Uterus (tissue), 4 donors: ENCODE measurements at places on chromosomes 16 and 17.

GRCh38 chr17:47877368-47878034 is 18.5 kb upstream of the SP2 start:
- DNase-seq: no peak

DNA sequence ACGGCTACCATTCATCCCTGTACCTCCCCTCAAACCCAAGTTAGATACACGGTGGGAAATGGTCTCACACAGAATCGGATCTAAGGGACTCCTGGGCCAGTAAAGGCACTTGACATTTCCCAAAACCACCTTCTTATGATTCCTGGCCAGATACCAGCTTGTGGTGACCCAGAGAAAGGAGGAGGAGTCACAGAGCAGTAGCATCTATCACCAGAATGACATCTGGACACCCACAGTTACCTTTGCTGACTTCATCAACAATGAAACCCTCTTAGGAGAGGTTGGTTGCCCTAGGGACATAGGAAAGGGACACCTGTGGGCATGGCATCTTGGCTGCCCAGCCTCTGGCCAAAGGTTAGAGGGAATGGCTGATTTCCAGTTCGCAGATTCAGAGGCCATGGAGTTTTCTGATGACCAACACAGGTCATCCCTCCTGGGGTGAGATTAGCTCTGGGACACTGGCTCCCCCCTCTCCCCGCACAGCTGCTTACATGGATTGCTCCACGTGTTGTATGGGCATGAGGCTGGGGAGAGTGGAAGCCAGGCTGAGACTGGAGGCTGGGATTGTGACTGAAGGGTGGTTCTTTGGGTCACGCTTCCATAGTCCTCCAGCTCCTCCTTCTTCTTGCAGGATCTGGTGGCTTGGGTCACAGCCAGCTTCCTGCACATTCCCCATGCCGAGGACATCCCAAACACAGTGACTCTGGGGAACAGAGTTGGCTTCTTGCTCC is 1.4 kb upstream of the AOC3 start:
- DNase-seq: no peak

GRCh38 chr16:86044881-86045590 is 146.1 kb downstream of the IRF8 start:
- no peak for DNase-seq

- DNase-seq: peak; percentile 24
Observed at GRCh38 chr16:24610416-24610755, 71.0 kb downstream of the RBBP6 start.

GRCh38 chr16:2285731-2286191 is 17.8 kb upstream of the RNPS1 start:
- DNase-seq: no peak

GRCh38 chr16:77238593-77238992 is 39.4 kb downstream of the SYCE1L start:
- no peak for DNase-seq

- DNase-seq: no peak
Observed at GRCh38 chr17:39393736-39394135, 7.7 kb downstream of the FBXL20 start.

DNA sequence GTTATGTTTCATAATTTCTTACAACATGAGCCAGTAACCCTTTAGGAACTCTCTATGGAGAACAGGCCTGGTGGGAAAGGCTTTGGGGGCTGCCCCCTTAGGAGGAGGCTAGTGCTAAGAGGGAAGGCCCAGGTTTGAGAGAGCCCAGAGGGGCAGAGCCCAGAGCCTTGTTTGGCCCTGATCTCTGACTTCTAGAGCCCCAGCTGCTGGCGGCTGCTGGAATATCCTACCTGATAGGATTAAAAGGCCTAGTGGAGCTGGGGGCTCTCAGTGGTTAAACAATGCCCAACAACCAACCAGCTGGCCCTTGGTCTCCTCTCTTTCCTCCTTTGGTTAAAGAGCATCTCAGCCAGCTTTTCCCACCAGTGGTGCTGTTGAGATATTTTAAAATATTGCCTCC is 54.1 kb downstream of the IGF2BP1 start:
- no peak for DNase-seq

DNA sequence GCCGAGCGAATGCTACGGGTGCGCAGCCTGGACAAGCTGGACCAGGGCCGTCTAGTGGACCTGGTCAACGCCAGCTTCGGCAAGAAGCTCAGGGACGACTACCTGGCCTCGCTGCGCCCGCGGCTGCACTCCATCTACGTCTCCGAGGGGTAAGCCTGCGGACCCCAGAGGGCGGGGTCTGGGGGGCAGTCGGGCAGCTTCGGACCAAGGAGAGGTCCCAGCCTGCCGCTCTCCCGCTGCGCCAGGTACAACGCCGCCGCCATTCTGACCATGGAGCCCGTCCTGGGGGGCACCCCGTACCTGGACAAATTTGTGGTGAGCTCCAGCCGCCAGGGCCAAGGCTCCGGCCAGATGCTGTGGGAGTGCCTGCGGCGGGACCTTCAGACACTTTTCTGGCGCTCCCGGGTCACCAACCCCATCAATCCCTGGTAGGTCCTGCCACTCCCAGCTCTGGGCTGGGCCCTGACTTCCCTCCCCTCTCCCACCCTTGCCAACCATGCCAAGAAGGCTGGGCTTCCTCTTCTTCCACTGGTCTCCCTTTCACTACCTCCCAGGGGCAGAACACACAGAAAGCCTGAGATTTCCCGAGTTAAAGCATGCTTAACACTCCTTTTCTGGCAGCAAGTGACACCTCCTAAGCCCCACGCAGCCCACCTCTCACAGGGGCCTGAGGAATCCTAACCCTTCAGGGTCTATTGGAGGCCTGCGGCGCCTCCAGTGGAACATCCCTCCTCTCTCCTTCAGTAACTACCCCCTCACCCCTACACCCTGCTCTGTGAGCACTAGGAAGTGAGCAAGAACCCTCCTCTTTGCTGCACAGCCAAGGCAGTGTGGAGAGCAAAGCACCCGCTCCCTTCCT is 3.2 kb downstream of the NAGS start:
- no peak for DNase-seq

- DNase-seq: peak; percentile 11
Observed at GRCh38 chr17:17073030-17073564, 30.8 kb downstream of the MPRIP start.

- DNase-seq: no peak
Observed at GRCh38 chr17:30586818-30587595, 109.8 kb downstream of the GOSR1 start.

GRCh38 chr16:69935278-69935711 is 15.8 kb upstream of the CLEC18A start:
- no peak for DNase-seq

- no peak for DNase-seq
Observed at GRCh38 chr17:71899317-71899716, 221.5 kb upstream of the SOX9 start.

DNA sequence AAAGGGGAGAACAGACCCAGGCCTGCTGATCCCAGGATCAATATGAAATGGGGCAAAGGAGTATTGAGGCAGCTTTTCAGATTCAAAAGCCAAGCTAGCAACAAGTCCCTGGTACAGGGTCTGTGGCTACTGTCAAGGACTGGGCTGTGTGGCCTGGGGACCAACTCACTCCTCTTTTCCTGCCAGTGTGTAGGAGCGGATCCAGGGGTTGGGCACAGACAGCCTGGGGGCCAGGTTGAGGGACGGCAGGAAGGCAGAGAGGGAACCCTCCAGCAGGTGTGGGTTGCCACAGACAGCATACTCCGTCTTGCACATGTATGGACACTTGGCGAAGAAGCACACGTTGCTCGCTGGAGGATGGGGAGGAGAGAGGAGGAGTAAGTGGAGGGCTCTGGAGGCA is 29.6 kb downstream of the PRKAR1A start:
- DNase-seq: no peak

DNA sequence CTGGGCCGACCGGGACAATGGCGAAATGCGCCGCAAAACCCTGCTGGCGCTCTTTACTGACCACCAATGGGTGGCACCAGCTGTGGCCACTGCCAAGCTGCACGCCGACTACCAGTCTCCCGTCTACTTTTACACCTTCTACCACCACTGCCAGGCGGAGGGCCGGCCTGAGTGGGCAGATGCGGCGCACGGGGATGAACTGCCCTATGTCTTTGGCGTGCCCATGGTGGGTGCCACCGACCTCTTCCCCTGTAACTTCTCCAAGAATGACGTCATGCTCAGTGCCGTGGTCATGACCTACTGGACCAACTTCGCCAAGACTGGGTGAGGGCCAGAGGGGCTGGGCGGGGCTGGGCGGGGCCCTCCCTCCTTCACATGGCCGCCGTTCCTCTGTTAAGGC is 4.3 kb upstream of the SPEM1 start:
- DNase-seq: no peak

GRCh38 chr17:74464730-74465377 is 1.6 kb upstream of the CD300A start:
- no peak for DNase-seq

DNA sequence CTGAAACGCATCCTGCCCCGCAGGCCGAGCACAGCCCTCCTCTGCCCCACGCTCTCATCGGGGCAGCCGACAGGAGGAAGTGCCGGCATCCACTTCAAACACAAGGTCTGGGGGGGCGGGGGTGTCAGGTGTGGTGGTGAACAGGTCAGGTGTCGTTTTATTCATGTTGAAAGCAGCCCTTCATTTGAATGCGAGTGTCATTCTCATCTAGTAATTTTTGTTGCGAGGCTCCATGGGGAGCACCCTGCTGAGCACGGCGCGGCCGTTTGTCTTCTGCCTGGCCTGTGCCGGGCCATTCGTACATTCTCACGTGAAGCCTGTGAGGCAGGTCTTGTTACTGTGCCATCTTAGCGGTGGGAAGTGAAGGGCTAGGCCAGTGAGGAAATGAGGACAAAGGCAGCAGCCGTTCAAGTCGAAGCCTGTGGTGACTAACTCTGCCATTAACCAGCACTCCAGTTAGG is 1.9 kb downstream of the ACSF3 start:
- DNase-seq: no peak

- DNase-seq: no peak
Observed at GRCh38 chr17:1047879-1048470, 51.0 kb downstream of the TIMM22 start.

- no peak for DNase-seq
Observed at GRCh38 chr17:57113656-57114055, 28.6 kb downstream of the AKAP1 start.

DNA sequence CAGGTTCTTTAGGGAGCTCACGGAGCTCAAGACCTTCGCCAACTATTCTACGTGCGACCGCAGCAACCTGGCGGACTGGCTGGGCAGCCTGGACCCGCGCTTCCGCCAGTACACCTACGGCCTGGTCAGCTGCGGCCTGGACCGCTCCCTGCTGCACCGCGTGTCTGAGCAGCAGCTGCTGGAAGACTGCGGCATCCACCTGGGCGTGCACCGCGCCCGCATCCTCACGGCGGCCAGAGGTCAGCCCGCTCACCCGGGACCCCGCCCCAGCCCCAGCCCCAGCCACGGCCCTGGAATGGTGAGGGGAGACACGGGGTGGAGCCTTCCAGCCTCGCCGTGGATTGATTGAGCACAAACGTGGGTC is 13.5 kb downstream of the SARM1 start:
- DNase-seq: no peak

- no peak for DNase-seq
Observed at GRCh38 chr16:86403541-86404163, 106.7 kb upstream of the FOXF1 start.

- DNase-seq: no peak
Observed at GRCh38 chr17:30605027-30605426, 127.8 kb downstream of the GOSR1 start.

- no peak for DNase-seq
Observed at GRCh38 chr17:63624531-63624880, 2.3 kb downstream of the MAP3K3 start.

GRCh38 chr16:66441586-66442375 is 14.7 kb downstream of the BEAN1 start:
- DNase-seq: no peak

DNA sequence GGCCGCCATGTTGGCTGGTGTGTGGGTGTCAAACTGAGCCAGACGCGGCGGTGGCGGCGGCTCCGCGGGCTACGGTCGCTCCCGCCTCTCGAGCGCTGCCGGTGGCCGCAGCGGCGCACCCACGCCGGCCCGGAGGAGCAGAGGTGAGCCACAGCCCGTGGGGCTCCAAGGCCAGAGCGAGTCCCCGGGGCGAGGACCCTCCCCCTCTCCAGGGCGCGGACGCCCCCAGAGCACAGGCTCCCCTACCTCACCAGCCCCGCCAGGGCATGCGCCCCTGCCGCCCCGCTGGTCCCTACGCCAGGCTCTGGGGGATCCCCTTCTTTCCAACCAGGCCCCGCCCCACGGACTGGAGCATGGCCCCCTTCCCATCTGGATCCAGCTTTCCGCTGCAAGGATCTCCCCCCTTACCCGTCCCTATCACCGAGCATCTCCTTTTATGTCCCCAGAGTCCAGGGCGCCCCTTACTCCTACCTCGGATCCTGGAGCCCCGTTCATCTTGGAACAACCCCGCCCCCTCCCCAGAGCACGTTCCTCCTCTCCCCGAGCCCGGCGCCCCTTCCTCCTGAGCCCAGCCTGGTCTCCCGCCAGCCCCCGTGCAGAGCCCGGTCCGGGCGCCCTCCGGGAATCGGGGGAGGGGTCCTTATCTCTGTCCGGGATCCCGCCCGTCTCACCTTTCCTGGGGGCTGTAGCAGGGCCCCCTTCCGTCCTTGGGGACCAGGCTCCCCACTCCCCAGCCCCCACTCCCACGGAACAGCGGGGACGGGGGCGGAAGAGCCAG is 412 bp downstream of the EPN2 start:
- peak; percentile 61 for DNase-seq

- no peak for DNase-seq
Observed at GRCh38 chr17:13962716-13963240, 106.5 kb upstream of the COX10 start.

GRCh38 chr16:23491490-23492391 is 18.6 kb downstream of the GGA2 start:
- DNase-seq: no peak

DNA sequence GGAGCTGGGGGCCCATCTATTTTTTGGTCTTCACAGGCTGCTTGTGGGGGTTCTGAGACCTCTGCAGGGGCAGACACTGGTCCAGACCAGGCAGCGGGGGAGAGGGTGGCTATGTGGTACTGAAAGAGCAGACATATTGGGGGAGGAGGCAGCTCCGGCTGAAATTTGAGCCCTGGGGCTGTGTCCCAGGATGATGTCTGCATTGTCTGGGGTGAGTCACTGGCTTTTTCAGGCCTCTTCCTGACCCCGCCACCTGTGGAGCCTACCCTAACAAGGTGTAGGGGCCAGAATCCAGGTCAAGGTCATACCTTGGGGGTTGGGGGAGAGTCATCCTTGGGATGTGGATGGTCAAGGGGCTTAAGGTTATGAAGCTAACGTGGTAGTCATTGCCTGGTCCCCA is 2.4 kb downstream of the CORO6 start:
- DNase-seq: no peak

GRCh38 chr16:63312346-63312745 is 1276.1 kb upstream of the CDH8 start:
- no peak for DNase-seq

- no peak for DNase-seq
Observed at GRCh38 chr17:71902894-71903506, 217.8 kb upstream of the SOX9 start.
